NCI-H2081 (cell line): ENCODE measurements at places on chromosomes 3 and 15.

- DNase-seq = no peak
Observed at GRCh38 chr15:51367322-51367976, 26.0 kb downstream of the GLDN start.

DNA sequence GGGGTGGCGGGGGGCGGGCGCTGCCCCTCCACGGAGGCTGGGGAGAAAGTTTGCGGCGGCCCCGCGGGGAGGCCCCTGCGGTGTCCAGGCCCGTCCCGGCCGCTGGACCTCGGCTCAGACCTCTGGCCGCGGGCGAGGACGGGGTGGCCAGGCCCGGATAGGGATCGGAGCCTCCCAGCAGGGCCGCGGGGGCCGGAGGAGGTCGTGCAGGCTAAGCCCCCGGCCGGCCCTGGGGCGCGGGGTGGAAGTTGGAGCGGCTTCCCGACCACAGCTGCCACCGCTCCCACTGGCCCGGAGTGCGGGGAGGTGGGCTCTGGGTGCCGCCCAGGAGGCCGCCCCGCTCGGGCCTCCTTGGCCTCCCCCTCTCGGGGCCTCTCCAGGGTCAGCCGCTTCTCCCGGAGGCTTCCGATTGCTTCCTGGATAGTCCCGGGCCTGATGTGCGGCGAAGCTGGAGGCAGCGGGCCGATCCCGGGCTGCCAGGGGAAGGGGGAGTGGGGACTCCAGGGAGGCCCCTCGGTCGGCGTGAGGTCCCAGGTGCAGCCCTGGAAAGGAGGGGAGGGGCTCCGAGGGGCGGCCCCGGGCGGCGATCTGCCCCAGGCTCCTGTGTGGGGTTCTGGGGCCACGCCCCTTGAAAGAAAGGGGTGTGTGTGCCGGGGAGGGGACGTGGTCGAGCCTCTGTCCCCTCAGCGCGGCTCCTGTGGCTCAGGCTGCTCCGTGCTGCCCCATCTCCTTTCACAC is 907 bp downstream of the PLXNA1 start:
- DNase-seq = no peak

GRCh38 chr15:79121571-79121970 is 31.0 kb upstream of the RASGRF1 start:
- DNase-seq = no peak

DNA sequence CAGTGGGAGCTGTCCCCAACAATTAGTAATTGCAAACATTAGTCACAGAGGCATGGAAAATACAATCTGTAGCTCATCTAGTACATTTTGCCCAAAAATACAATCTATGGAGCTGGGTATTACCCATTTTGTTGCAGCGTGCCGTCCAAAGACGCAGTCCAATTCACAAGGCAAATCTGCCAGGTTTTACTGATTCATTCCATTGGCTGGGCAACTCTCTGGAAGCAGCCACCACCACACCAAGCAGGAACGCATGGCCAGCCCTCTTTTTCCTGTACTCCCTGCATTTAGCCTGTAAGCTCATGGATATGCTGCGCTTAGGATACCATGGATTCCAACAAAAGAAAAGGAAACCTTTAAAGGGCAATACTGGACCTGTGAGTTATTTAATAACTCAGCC is 60.5 kb upstream of the ARRDC4 start:
- DNase-seq = no peak

DNA sequence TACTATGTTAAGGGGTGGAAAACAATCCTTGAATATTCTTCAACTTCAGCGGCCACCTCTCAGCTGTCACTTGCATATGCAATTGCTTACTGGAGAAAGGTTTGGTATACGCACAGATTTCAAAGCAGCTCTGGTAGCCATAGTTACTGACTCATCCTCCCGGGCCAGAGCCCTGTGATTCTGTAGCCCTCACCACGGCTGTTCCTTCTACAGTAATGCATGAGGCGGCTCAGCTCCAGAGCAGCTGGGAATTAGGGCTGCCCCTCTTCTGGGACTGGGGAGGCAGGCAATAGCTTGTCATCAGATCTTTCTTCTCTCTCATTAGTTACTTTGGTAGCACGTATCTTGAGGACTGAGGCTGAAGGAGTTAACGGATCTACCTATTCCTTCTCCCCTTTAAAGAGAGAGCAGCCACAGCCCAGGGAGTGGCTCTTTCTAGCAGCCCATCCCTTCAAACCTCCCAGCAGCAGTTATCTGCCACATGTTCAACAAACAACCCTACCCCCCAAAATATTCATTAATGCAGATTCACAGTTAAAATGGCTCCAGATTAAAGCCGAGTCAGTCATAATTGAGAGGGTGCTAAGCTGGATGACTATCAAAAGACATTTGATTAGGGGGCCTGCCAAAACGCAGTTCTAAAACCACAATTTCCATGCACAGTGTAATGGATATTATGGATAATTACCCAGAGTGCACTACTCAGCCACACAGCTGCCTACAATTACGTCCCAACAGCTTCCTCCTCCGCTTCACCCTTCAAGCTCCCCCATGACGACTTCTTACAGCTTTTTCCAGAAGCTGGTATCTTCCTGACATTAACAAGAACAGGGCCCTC is 54.7 kb downstream of the ETV5 start:
- DNase-seq = no peak
